T-helper 17 cell (primary cell): ENCODE measurements at places on chromosomes 6 and 20.

DNA sequence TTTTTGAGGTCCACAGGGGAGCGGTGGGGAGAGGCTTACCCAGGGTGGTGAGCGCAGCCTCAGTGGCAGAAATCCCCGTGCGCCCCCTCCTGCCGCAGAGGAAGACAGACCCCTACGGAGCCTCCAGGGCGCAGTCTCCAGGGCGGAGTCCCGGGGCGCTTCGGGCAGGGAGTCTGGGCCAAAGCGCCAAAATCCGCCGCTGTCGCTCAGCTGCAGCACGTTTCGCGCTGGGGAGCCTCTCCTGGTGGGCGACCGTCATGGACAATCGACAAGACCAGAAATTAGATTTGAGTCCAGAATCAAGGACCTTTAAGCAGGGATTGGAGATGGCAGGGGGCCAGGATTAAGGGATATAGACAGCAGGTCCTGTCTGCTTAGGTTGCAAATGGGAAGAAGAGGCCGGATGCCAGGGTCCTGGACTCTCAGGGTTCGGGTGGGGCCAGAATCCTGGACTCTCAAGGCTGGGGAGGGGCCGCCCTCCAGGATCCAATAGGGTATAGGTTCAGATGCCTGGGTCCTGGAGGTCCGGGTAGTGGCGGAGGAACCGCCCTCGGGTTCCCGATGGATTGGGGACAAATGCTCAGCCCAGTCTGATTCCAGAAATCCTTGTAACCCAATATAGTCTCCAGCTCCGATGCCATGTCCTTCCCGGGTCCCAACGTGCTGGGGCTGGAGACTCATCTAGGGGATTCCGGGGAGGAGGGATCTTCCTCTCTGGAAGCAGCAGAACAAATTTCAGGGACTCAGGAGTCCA, 7.9 kb upstream of the HLA-E start:
- DNase-seq: no peak

DNA sequence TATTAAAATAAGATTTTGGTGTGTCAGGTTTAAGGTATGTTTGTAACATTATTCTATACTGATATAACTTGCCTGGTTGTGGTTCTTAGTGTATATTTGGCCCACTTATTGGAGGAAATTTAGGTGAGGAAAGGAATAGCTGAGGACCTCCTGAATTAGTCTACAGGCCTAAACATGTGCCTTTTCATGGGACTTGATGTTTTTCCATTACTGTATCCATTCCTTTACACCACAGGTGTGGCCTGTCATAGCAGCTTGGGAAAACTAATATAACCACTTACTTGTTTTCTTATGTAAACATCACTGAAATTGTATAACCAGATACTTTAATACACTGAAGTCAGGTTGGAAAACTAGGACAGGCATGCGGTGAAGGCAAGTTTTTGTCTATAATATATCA, 27.6 kb downstream of the BCKDHB start:
- DNase-seq: no peak

- no peak for DNase-seq
Measured at GRCh38 chr6:81766482-81767069, 14.1 kb upstream of the TENT5A start.

DNA sequence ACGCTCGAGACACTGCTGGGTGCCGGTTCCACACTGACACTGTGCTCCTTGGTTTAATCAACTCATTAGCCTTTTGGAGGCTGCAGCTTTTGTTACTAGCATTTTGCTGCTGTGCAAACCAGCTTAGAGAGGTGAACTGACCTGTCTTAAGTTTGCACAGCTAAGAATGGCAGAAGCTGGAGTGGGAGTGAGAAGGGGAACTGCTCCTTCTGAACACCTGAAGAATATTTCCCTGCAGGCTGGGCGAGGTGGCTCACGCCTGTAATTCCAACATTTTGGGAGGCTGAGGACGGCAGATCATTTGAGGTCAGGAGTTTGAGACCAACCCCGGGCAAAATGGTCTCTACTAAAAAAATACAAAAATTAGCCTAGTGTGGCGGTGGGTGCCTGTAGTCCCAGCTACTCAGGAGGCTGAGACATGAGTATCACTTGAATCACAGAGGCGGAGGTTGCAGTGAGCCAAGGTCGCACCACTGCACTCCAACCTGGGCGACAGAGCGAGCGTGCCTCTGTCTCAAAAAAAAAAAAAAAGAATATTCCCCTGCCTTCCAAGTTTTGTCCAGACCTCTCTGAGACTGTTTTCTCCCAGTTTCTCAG, 5.0 kb downstream of the CEBPB start:
- DNase-seq: no peak

DNA sequence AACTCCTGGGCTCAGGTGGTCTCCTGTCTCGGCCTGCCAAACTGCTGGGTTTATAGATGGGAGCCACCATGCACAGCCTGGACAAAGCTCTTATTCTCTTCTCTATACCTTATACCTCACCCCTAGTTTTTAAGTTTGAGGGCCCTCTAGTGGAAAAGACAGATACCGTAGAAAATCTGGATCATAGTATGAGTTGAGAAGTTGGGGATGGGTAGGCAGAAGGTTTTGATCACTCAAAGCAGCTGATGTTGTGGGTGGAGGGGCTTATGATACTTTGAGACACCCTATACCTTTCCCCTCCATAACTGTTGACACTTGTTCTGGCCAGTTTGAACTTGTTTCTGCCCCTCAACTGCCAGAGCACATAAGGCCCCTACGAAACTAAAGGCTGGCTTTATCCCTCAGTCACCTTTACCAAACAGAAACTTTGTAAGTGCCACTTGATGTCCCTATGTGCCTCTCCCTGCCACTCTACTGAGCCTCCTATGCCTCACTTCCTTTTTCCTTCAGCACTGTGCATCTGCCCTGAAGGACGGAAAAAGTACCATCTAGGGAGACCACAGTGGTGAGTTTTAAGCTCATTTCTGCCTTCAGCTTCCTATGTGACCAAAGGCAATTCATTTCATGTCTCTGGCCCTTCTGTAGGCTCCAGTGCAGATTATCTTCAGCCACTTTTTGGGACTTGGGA, 28.6 kb downstream of the RALY start:
- no peak for DNase-seq

DNA sequence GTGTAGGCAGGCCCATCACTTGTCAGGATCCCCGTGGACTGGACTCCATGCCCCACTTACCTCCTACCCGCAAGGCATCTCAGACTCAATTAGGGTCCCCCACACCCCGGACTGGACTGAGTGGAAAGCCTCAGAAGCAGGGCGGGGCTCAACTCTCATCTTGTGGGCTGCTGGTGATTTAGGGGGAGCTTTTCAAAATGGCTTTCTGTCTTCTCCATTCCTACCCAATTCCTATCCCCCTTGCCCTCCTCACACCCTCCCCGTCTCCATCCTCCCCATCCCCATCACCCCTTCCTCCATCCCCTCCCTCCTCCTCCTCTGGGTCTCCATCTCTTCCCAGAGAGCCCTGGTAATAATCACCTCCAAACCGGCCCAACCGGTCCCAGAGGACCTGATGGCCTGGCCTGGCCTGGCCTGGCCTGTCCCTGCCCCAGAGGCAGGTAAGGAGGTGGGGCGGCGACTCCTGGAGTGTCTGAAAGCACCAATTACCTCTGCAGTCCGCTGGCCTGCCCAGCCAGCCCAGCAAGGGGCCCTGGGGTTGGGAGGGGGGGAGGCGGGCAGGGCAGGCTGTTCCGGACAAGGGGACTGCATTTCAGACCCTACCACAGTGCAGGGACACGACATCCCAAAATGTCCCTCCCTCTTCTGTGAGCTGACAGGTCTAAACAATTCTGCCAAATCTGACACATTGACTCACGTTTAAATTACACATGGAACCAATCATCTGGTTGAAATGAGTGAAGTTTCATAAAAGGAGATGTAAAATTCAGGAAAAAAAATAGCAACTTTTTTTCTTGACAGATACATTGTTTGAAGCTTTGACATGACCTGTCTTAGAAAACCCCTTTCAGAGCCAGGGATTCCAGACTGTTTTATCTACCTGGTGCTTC, 24.8 kb downstream of the MAFB start:
- DNase-seq: no peak

- peak; percentile 49 for DNase-seq
Measured at GRCh38 chr6:26223650-26224546, 136.7 kb downstream of the HFE start.

DNA sequence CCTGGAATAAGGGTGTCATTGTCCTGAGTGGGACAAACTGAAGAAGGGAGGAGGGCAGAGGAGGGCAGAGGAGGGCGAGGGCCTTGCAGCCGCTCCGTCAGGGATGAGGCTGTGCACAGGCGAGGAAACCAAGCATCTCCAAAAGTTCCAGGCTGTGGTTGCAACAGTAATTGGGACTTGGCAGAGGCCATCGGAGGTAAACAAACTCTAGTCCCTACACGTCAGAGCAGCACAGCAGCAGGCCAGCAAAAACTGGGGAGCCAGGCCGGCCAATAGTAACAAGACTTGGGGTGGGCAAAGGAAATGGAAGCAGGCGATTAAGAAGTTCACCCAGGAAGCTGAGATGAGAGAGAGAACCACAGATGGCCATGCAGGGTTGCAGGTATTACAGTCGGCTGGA, 142.8 kb downstream of the SMOC2 start:
- DNase-seq: no peak

DNA sequence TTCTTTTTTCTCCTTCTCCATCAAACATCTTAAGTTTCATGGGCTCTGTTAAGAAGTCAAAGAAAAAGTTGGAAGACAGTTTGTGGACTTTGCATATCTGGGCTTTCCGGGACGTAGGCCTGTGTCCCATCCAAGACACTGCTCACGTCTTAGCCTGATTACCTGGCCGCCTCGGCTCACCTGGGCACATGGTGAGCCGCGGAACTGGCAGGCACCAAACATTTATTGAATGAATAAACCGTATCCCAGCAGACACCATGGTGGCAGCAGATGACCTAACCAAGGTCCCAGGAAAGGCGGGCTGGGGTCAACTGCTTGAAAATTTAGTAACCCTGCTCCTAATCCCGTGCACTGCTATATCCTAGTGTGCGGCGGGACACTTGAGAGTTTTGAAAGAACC, 35.6 kb downstream of the GNAS start:
- DNase-seq: no peak

DNA sequence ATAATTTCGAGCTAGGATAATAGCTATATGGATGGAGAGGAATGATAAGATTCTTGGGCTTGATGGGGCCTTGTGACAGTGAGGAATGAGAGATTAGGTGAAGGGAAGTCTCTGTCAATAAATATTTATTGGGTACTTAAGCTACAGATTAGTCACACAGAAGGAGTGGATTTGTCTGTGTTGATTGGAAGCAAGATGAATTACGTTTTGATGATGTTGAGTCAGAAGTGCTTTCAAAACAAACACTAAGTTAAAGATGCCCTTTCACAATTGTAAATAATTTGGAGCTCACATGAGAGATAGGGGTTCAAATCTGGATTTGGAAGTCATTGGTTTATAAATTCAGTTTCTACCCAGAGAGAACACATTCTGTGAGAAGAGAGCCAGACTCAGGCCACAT, 834.2 kb downstream of the KIF16B start:
- no peak for DNase-seq

- no peak for DNase-seq
Measured at GRCh38 chr6:2743280-2744208, 7.2 kb downstream of the MYLK4 start.

- no peak for DNase-seq
Measured at GRCh38 chr20:53444401-53445149, 149.1 kb downstream of the ZNF217 start.
